NAMALWA (cell line): ENCODE measurements at places on chromosomes 1 and 21.

GRCh38 chr1:205272536-205272935, 44.8 kb downstream of the TMCC2 start:
- no peak for DNase-seq

DNA sequence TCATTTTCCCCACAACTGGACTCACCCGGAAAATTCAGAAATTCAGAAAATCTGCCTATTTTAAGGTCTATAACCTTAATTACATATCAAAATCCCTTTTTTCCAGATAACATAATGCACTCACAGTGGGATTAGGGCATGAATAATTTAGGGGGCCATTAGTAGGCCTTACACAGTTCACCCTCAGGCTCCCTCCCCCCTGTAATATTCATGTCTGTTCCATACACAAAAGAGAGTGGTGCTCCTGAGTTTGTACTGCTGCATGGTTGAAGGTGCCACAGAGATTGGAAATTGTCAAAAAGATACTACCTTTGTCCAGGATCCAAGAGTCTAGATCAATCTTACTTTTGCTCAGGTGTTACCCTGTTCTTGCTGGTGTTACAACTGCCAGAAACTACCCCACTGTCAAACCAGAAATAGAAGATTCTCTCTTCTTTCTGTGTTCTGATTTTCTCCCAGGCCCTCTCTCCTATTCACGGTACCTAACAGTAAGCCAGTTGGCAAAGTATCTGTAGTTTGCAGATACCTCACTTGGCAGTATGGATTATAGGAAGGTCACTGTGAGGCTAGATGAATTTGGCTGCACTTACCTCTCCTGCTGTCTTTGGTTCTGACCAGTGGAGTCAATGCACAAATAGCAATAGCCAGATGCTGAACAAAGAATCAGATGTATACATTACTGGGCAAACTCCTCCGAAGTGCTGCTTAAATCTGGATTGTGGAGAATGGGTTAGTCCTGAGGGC, 53.2 kb downstream of the C1orf198 start:
- DNase-seq: no peak

DNA sequence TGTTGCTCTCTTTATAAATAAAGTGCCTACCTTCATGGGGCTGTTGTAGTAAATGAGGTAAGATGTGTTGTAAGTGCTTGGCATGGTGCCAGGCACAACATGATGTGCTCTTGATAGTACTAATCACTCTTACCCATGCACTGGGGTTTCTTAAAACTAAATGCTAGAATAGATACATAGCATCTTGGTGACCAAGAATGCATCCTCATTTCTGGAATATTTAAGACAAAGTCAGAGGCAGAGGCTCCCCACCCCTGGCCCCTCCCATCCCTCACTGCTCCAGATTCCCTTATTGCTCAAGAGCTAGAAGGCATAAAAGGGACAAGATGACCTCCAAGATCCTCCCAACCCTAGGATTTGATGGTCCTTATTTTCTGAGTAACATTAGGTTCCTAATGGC, 61.3 kb downstream of the GLUL start:
- peak; percentile 14 for DNase-seq

- no peak for DNase-seq
These were observed 46.7 kb upstream of the PPP2R5A start for GRCh38 chr1:212238552-212238951.

- DNase-seq: no peak
These were observed 1.3 kb upstream of the ZBTB7B start for GRCh38 chr1:155001425-155001674.

DNA sequence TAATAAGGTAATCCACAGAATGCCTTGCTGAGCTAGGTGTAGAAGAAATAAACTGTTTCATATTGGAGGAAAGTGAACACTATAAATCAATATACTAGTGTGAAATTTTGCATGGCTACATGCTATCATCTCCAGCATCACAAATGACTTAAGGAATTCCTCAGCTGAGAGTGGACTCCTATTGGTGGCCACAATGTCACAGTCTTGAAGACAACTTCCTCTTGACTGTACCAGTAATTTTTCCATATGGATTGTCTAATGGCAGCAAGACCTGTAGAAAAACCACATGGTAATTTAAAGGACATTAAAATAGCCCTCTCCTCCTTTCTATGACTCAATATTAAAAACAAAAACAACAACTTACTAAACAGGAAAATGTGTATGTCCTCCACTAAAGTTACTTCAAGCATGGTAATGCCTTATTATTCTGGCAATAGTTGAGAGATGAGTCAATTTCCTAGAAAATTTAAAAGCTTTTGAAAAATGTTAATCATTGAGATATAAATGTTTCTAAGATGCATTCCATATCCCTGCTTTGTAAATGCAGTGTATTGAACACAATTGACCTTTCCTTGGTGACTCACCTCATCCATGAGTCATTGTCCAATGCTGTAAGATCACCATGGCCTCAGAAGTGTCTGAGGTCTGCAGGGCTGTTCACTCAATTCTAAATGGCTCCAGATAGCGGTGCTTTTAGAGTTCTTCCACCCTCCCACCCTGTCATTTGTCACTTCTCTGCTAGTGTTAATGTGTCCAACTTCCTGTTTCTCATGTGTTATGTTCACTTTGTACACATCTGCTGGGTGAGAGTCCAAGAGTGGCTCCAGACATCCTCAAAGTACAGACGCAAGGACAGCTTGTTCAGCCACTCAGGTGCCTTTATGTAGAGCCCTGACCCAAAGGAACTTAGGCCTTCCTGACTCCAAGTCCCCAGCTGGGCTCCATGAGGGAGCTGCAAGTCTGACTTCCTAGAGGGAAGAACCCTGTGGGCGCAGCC, 32.8 kb upstream of the DNASE2B start:
- DNase-seq: no peak

GRCh38 chr1:204455063-204455830, 39.4 kb downstream of the PIK3C2B start:
- no peak for DNase-seq

- DNase-seq: no peak
These were observed 129.3 kb downstream of the CNIH3 start for GRCh38 chr1:224745394-224745793.

DNA sequence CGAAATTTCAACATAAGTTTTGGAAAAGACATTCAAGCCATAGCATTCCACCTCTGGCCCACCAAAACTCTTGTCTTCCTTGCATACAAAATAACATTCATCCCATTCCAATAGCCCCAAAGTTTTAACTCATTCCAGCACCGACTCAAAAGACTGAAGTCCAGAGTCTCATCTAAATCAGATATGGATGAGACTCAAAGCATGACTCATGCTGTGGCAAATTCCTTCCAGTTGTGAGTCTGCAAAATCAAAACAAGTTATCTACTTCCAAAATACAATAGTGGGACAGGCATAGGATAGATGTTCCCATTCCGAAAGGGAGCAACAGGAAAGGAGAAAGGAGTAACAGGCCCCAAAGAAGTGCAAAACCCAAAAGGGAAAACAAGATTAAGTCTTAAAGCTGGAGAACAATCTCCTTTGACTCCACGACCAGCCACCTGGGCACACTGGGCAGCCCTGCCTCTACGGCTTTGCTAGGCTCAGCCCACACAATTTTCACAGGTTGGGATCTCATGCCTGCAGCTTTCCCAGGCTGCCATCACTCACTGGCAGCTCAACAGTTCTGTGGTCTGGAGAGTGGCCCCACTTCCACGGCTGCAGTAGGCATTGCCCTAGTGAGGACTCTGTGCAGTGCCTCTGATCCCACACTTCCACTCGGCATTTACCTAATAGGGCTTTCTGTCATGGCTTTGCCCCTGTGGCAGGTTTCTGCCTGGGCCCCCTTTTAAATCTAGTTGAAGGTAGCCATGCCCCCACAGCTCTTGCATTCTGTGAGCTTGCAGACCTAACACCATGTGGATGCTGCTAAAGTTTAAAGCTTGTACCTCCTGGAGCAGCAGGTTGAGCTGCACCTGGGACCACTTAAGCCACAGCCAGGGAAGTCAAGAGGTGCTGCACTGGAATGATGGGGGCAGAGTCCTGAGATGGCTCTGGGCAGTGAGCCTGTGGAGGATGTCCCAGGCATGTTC, 51.0 kb downstream of the RUNX3 start:
- DNase-seq: no peak

DNA sequence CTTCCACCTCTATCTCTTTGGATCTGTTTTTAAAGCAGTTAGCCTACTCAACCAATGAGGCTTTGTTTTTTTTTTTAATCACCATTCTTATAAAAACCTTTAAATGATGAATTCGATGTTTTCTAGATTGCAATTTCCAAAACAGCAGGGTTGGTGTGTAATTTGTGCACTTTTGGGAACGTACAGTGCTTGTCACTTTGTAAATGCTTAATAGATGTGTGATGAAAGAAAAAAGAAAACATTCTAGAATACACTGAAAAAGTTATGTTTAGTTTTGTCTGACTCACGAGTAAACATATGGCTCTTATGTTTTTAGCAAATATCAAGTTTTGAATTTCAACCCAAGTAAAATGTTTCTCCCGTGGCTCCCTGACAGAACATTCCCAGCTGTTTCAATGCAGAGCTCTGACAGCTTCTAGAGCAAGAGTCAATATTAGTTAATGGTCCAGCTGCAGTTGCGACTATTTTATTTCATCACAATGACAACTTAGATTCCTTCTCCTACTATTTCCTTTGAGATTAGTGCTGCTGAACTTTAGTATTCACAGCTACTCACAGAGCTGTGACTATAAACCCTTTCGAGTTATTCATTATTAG, 362.5 kb upstream of the ADAMTS5 start:
- no peak for DNase-seq

GRCh38 chr1:100440075-100440809, 87.9 kb downstream of the CDC14A start:
- no peak for DNase-seq

GRCh38 chr1:203797948-203798655, 2.7 kb downstream of the ZBED6 start:
- no peak for DNase-seq

DNA sequence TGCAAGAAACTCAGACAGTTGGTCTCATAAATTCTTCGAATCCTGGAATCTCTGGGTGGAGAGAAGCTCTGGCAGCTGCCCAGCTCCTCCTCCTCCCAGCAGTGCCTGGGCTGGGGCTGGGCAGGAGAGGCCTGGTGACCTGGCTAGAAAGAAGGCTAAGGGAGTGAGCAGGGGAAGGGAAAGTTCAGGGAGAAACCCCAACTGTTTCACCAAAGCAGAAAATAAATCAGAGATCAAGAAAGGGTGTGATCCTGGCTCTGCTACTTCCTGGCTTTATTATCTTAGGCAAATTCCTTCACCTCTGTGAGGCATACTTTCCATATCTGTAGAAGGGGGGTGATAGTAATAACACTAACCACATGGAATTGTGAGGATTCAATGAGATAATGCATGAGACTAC, 8.8 kb upstream of the COL16A1 start:
- DNase-seq: no peak

GRCh38 chr1:19661721-19662228, 2.9 kb upstream of the HTR6 start:
- DNase-seq: peak; percentile 67

- DNase-seq: no peak
These were observed 29.0 kb downstream of the NME7 start for GRCh38 chr1:169338617-169339016.

DNA sequence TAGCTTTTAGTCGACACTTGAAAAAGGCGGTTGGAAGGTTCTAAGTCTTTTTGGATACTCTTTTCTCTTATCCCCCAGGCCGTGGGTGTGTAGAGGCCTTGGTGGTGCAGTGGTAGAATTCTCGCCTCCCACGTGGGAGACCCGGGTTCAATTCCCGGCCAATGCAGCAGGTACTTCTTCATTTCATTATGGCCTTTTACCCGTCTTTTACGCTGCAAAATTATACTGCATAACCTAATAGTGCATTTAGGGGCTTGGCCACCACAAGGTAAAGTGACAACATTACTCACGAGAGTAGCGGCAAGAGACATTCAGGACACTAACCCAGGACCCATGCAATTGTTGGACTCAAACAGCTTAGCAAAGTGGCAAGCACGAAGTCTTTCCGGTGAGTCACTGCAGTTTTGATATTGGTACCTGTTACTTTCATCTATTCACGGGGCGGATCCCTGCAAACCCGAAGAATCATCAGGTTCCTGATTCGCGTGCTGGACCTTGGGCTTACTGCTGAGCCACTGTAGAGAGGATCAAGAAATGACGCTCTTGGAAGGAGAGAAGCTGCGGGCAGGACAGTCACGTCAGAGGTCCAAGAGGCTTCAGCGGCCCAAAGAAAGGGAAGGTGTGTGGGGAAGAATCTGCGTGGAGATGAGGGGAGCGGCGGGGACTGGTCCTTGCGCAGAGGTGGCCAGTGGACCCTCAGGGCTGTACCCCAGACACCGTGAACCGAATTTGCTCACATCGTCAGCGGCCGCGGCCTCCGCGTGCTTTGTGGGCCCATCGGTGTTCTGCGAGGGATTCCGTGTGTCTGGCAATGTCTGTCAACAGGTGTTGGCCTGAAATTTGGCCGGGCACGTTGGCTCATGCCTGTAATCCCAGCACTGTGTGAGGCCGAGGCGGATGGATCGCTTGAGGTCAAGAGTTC, 12.9 kb upstream of the RNU1-4 start:
- peak; percentile 58 for DNase-seq

DNA sequence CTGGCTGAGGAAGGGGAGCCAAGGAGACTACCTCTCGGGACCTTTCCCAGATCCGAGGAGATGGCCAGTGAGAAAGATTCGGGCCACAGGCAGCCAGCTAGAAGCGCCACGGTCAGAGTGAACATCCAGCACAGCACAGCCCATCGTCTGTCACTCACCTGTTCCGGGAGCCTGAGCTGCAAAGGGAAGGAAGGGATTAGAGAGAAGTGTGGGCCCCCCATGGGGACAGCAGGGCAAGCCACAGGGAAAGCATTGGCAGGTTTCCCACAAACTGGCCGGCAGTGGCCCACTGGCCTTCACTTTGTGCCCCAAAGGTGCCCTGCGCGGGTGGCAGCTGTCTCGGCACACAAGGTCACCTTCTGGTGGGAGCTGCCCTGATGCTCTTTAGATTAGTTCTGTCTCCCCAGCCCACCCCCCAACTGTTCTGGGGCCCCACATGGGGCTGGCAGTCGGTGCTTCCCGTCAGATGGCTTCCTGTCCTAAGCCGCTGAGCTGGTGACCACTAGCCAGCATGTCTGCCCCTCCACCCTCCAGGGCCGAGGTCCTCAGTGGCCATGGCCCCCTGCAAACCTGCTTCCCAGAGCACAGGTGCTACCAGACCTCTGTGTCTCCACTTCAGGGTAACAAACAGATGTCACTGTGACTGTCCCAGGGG, 56.7 kb downstream of the LACTBL1 start:
- no peak for DNase-seq

GRCh38 chr1:162028726-162029125, 5.1 kb upstream of the OLFML2B start:
- peak; percentile 64 for DNase-seq

DNA sequence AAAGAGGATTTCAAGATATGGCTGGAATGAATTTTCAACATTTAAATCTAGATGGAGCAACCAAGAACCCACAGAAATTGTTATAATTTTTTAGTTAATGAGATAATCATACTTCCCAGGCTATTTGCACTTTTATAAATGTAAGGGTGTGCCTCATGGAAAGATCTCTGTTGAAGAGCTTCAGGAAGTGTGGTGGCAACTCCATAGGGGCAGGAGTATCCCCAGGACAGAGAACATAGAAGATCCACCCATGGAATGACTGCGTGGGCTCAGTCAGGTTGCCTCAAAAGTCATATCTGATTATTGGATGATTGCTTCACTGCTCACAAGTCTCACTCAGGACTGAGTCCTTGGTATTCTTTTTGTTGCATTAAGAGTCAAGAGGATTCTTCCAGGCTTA, 167.4 kb upstream of the KIAA0040 start:
- DNase-seq: no peak
